Glutamatergic neuron (in vitro differentiated cells): ENCODE measurements at places on chromosomes 1 and 21. TPM values are rescaled to one million over a fixed set of nuclear protein-coding genes. Genes with fewer than 3 reads are reported as not detected.
A peak's percentile ranks its signal among the peaks of the same experiment; 100 is the strongest.

DCLRE1B gene
- 6.1 TPM for total RNA-seq

DNA sequence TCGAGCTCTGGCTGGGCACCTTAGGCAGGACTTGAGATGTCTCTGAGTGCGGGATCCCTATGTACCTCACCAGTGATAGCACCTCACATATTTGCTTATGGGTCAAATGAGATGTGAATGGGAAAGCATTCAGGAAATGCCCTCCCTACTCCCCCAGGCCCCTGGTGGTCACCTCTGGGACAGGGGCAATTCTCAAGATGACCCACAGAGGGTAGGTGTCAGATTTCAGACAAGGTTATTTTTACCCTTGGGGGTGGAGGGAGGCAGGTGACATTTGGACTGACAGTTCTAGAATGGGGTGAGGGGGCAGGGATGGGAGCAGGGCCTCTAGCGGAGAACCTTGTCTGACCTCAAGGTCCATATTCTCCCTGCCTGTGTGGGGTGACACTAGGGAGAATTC lies 27.1 kb downstream of the ACOT11 start:
- no peak overlapping the region for H3K27ac ChIP-seq
- no peak for DNase-seq
- peaks cover 9% of the 10 kb centered on the region for H3K27me3 ChIP-seq
- no peaks in the 10 kb centered on the region for H3K36me3 ChIP-seq

GRCh38 chr1:43962324-43962723 lies 7.5 kb upstream of the DPH2 start:
- H3K27ac ChIP-seq: no peak overlapping the region
- no peak overlapping the region for H3K4me3 ChIP-seq
- no peaks in the 10 kb centered on the region for H3K4me1 ChIP-seq
- DNase-seq: no peak
- no peaks in the 10 kb centered on the region for H3K36me3 ChIP-seq

GRCh38 chr1:17488995-17489767 lies 49.7 kb upstream of the RCC2 start:
- H3K27ac ChIP-seq: no peak overlapping the region
- H3K4me3 ChIP-seq: no peak overlapping the region
- DNase-seq: no peak
- H3K27me3 ChIP-seq: peaks cover 6% of the 10 kb centered on the region

- no peak overlapping the region for H3K27ac ChIP-seq
- H3K36me3 ChIP-seq: no peaks in the 10 kb centered on the region
- H3K4me1 ChIP-seq: no peaks in the 10 kb centered on the region
- H3K4me3 ChIP-seq: no peak overlapping the region
- H3K27me3 ChIP-seq: no peaks in the 10 kb centered on the region
These were observed 59.4 kb downstream of the ZNF697 start for GRCh38 chr1:119588621-119589020.

GRCh38 chr1:227428803-227429202 lies 110.5 kb upstream of the CDC42BPA start:
- DNase-seq: no peak
- H3K36me3 ChIP-seq: no peaks in the 10 kb centered on the region
- no peak overlapping the region for H3K4me3 ChIP-seq
- peaks cover 4% of the 10 kb centered on the region for H3K4me1 ChIP-seq
- no peak overlapping the region for H3K27ac ChIP-seq
- H3K27me3 ChIP-seq: no peaks in the 10 kb centered on the region

DNA sequence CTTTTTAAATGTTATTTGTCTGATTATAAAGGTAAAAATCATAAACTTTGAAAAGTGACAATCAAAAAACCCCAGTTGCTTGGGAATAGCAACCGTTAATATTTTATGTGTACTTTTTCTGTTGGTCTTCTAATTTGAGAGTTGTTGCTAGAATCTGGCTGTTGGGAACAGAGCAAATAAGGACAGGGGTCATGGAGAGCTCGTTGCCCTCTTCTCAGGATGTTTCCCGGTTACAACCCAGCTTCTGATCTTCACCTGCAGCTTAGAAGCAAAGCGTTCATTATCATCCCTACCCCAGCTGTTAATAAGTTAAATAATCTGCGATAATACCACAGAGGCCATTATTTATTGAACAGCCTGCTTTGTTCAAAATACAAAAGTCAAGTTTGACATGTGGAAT lies 22.1 kb upstream of the NFASC start:
- peak overlapping the region; percentile 50 for H3K4me3 ChIP-seq
- peaks cover 57% of the 10 kb centered on the region for H3K4me1 ChIP-seq
- peaks cover 11% of the 10 kb centered on the region for H3K27me3 ChIP-seq

DNA sequence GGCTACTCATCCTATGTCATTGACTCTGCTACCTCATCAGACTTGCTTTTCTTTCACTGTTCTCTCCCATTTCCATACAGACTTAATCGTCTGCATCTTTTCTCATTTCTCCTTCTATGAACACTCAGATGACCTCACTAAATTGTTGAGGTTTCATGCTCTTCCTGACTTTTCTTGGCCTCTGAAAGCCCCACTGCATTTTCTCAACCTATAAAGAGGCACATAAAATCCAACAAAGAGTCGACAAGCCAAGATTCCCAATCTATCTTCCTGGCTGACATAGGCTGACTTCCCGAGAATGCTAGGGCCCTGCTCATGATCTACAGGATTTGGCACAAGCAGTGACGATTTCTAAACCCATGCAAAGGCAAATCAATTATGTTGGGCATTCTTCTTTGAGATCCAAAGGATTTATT lies 280.8 kb upstream of the DPYD start:
- no peaks in the 10 kb centered on the region for H3K36me3 ChIP-seq
- H3K4me3 ChIP-seq: no peak overlapping the region
- no peak overlapping the region for H3K27ac ChIP-seq
- no peak for DNase-seq
- peaks cover 2% of the 10 kb centered on the region for H3K27me3 ChIP-seq

UBE2U gene
- not detected for total RNA-seq

GRCh38 chr1:94650301-94650700 lies 108.7 kb upstream of the F3 start:
- peaks cover 4% of the 10 kb centered on the region for H3K27me3 ChIP-seq
- H3K27ac ChIP-seq: no peak overlapping the region
- no peaks in the 10 kb centered on the region for H3K36me3 ChIP-seq
- no peak for DNase-seq

CASQ1 gene
- total RNA-seq: not detected

C1orf87 gene
- not detected for total RNA-seq

DNA sequence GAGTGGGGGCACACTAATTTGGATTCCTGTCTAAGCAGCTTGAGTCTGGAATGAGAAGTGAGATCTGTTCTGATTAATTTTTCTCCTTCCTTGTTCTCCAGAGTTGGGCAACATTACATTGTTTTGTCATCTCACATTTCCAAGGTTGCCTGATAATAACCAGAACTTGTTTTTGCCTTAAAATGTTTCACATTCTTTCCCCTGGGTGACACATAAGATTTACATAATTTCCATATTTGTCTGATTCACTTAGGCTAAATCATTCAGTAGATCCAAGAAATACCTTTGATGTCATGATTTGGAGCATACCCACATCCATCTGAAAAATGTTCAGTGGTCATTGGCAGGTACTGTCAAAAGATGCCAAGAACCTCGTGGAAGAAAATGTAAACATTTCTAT lies 60.3 kb downstream of the XCL2 start:
- peaks cover 5% of the 10 kb centered on the region for H3K4me1 ChIP-seq
- no peaks in the 10 kb centered on the region for H3K27me3 ChIP-seq
- H3K27ac ChIP-seq: no peak overlapping the region
- DNase-seq: no peak
- no peaks in the 10 kb centered on the region for H3K36me3 ChIP-seq

- no peaks in the 10 kb centered on the region for H3K27me3 ChIP-seq
- no peak overlapping the region for H3K27ac ChIP-seq
- H3K4me3 ChIP-seq: no peak overlapping the region
- no peaks in the 10 kb centered on the region for H3K36me3 ChIP-seq
- DNase-seq: no peak
These were observed 350.9 kb upstream of the PKN2 start for GRCh38 chr1:88333086-88333695.

DNA sequence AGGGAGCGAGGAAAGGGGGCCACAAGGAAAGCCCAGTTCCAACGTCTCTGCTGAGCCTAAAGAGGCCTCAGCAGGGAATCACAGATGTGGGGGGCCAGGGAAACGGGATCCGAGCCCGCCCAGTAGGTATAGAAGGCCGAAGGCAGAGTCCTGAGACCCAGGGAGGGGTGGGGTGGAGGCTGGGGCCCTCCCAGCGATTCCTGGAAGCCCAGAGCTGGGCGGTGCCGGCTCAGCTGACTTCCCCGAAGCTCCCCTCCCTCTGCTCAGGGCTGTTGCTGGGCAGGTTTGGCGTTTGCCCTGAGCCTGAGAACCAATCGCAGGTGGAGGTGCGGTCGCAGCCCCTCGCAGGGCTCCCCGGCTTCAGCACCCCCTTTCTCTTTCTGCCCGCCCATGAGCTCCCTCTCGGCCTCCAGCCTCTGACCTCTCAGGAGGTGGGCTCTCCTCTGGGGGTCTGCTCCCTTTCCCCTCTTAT lies 12.8 kb downstream of the ADAMTSL4 start:
- peak; percentile 81 for DNase-seq
- no peaks in the 10 kb centered on the region for H3K36me3 ChIP-seq
- H3K4me3 ChIP-seq: peak overlapping the region; percentile 99
- peaks cover 11% of the 10 kb centered on the region for H3K27me3 ChIP-seq

GRCh38 chr21:38621132-38621531 lies 122.9 kb upstream of the ERG start:
- H3K27me3 ChIP-seq: peaks cover 2% of the 10 kb centered on the region
- no peaks in the 10 kb centered on the region for H3K36me3 ChIP-seq
- no peak for DNase-seq
- H3K27ac ChIP-seq: no peak overlapping the region
- H3K4me1 ChIP-seq: no peaks in the 10 kb centered on the region

GRCh38 chr1:158185770-158186169 lies 5.1 kb downstream of the CD1D start:
- H3K4me1 ChIP-seq: peaks cover 2% of the 10 kb centered on the region
- H3K27ac ChIP-seq: no peak overlapping the region
- H3K36me3 ChIP-seq: peaks cover 5% of the 10 kb centered on the region
- peaks cover 15% of the 10 kb centered on the region for H3K27me3 ChIP-seq
- no peak overlapping the region for H3K4me3 ChIP-seq

GRCh38 chr1:34858901-34859445 lies 576 bp downstream of the SMIM12 start:
- H3K27me3 ChIP-seq: peaks cover 3% of the 10 kb centered on the region
- DNase-seq: no peak
- H3K4me1 ChIP-seq: peaks cover 9% of the 10 kb centered on the region
- H3K27ac ChIP-seq: peak overlapping the region; percentile 93
- H3K4me3 ChIP-seq: peak overlapping the region; percentile 100
- no peaks in the 10 kb centered on the region for H3K36me3 ChIP-seq

SYCP1 gene
- total RNA-seq: not detected

- H3K27ac ChIP-seq: no peak overlapping the region
- no peak for DNase-seq
- no peaks in the 10 kb centered on the region for H3K36me3 ChIP-seq
- no peaks in the 10 kb centered on the region for H3K27me3 ChIP-seq
- H3K4me1 ChIP-seq: no peaks in the 10 kb centered on the region
These were observed 13.1 kb upstream of the KYAT3 start for GRCh38 chr1:89005286-89006151.

ITLN2 gene
- not detected for total RNA-seq

DNA sequence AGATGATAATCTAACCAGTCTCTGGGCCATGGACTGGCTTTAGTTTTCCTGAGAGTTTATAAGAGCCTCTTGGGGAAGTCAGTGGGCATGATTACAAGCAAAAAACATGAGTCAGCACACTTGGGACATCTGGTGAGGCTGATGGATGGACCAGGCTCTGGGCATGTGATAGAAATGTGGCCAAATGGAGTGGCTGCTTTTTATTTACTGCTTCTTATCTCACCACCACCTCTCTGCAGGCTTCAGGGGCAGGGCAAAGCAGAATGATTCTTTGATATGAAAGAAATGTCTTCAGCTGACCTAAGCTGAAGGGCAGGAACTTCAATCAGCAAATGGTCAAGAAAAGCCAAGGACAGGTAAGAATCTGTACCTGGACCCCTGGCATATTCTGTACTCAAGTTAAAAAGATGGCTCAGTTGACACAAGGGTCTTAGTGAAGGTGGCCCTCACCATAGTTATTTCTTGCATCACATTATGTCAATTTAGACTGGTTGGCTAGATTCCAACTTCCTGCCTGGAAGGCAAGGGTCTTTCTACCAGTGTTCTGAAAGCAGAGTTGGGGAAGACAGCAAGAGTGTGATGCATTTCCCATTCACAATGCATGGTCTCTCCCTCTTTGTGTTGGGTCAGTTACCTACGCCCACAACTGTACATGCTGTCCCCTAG lies 162.8 kb downstream of the FASLG start:
- no peak overlapping the region for H3K4me3 ChIP-seq
- peaks cover 8% of the 10 kb centered on the region for H3K4me1 ChIP-seq
- H3K27ac ChIP-seq: no peak overlapping the region
- DNase-seq: no peak
- H3K36me3 ChIP-seq: no peaks in the 10 kb centered on the region
- no peaks in the 10 kb centered on the region for H3K27me3 ChIP-seq

DNA sequence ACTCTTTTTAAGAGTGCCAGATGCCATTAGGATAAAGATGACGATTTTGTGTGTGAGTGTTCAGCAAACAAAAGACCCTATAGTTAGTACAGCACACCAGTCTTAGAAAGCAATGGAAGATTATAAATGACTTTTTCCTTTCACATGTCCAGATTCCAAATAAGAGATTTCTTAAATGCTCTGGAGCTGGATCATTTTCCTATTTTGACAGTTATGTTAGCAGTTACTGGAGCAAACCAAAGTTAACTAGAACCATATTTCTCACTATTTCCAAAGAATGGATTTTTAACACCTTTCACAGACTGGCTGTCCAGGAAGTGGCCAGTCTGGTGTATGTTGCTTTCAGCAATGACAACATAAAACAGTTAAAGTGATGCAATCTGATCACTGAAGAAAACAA lies 905.8 kb upstream of the ADGRL2 start:
- no peaks in the 10 kb centered on the region for H3K27me3 ChIP-seq
- H3K4me3 ChIP-seq: no peak overlapping the region
- no peaks in the 10 kb centered on the region for H3K36me3 ChIP-seq

- H3K27ac ChIP-seq: no peak overlapping the region
- DNase-seq: peak; percentile 2
- H3K36me3 ChIP-seq: peaks cover 12% of the 10 kb centered on the region
- peaks cover 14% of the 10 kb centered on the region for H3K27me3 ChIP-seq
- H3K4me3 ChIP-seq: no peak overlapping the region
- no peaks in the 10 kb centered on the region for H3K4me1 ChIP-seq
These were observed 26.6 kb upstream of the COL18A1 start for GRCh38 chr21:45378258-45378966.

GRCh38 chr1:204703268-204703664 lies 17.7 kb upstream of the LRRN2 start:
- H3K4me3 ChIP-seq: no peak overlapping the region
- H3K36me3 ChIP-seq: peaks cover 4% of the 10 kb centered on the region
- no peak overlapping the region for H3K27ac ChIP-seq
- no peaks in the 10 kb centered on the region for H3K4me1 ChIP-seq
- H3K27me3 ChIP-seq: peaks cover 6% of the 10 kb centered on the region

- no peak overlapping the region for H3K4me3 ChIP-seq
- H3K27ac ChIP-seq: no peak overlapping the region
- no peak for DNase-seq
These were observed 203.7 kb downstream of the S1PR1 start for GRCh38 chr1:101440485-101440884.
